ENCODE measurements at places on chromosomes 5 and 9. TPM values are rescaled to one million over a fixed set of nuclear protein-coding genes. Genes with fewer than 3 reads are reported as not detected.

- DNase-seq, result no peak
These were observed 11.4 kb upstream of the DNAH5 start for GRCh38 chr5:13955896-13956295.

Gene LPAR1
- 42.6 TPM for total RNA-seq

Gene GBGT1
- total RNA-seq, result 25.1 TPM

Gene SV2C
- total RNA-seq, result not detected

Gene NREP
- total RNA-seq, result 6.8 TPM

- DNase-seq, result no peak
These were observed 68.1 kb downstream of the SPOCK1 start for GRCh38 chr5:137431051-137431450.

Gene PDE6A
- total RNA-seq, result not detected

- DNase-seq, result no peak
These were observed 114.3 kb downstream of the STARD4 start for GRCh38 chr5:111398013-111398412.

DNA sequence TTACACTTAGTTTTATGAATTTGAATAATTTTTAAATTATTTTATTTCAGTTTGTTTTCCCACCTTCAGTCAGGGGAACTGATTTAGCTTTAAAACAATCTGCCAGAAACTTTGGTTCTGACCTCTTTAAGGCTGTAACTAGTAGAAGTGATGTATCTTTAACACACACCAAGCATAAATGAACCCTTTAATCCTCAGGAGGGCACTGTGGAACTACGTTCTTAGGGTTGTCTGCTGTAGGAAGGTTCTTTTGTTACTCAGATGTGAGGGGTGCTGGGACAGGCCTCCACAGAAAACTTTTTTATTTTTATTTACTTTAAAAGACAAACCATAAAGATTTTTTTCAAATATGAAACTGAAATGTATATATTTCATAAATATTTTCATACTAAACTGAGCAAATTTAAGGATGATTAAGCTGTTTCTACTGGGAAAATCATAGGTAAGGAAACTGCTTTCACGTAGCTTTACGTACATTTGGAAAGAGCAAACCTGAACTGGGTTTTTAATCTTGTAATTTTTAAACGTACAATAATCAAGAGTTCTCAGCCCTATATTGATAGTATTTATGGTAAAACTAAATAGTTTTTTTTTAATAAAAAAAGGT is 5.3 kb downstream of the KLF4 start:
- no peak for DNase-seq

- no peak for DNase-seq
These were observed 382.3 kb upstream of the SLC30A5 start for GRCh38 chr5:68711293-68712200.

Gene CD72
- 7.0 TPM for total RNA-seq

Gene ADAMTS19
- not detected for total RNA-seq

Gene PCDHB7
- 1.6 TPM for total RNA-seq

Gene KIF4B
- total RNA-seq, result not detected

Gene ANXA1
- 1,420 TPM for total RNA-seq

GRCh38 chr5:12013351-12013750 is 109.1 kb upstream of the CTNND2 start:
- no peak for DNase-seq

GRCh38 chr5:176889321-176890280 is 9.5 kb downstream of the HK3 start:
- DNase-seq, result peak; percentile 86

Gene SGCD
- total RNA-seq, result 3.9 TPM

DNA sequence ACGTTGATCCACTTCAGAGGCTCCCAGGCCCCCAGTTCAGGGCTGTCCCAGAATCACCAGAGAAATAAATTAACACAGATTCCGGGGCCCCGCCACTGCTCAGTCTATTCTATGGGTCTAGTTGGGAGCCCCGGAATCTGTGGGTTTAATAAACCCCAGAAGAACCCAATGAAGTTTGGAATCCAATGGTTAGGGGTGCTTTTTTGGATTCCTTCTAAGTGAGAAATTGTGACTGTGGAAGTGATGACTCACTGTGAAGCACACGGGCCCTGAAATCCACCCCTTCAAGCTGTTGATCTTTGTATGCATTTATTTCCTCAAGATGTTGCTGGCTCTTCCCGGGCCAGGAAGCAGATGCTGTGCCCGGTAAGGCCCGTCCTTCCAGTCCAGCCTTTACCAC is 57.3 kb upstream of the SLC28A3 start:
- DNase-seq, result no peak

GRCh38 chr5:176775409-176775808 is 35.0 kb upstream of the UNC5A start:
- DNase-seq, result no peak

Gene ZBTB5
- total RNA-seq, result 5.6 TPM

DNA sequence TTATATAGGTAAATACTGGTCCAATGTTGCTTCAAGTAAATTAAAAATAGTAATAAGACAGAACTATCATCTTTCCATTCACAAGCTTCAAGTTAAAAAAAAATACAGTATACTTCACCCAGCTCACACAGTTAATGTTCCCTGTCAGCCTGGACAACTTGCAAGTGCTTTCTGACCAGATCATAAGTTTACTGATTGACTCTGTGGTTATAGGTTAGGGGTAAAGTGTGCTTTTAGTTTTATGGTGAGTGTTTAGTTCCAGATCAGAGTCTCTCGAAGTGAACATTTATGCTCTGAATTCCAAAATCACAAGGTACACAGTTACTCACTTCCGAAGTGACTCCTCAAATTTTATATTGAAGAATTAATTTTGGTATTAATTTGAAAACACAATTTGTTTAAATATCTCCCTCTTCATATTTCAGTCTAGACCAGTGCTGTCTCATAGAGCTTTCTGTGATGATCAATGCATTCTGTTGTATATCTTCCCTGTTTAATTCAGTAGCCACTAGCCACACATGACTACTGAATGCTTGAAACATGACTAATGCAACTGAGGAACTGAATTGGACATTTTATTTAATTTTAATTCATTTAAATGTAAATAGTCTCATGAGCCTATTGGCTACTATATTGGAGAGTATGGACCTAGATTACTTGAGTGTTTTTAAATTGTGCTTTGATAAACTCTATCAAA is 90.7 kb downstream of the MEF2C start:
- DNase-seq, result no peak

Measured in mesenteric fat pad (tissue), 1 donor.